ENCODE measurements at places on chromosomes 2 and 18. TPM values are rescaled to one million over a fixed set of nuclear protein-coding genes. Genes with fewer than 3 reads are reported as not detected.

ZNF532 gene
- total RNA-seq: 167 TPM

G6PC2 gene
- not detected for total RNA-seq

MFSD2B gene
- 0.67 TPM for total RNA-seq

HRH4 gene
- total RNA-seq: 0.36 TPM

- no peak for DNase-seq
Observed at GRCh38 chr18:31581498-31582197, 10.0 kb upstream of the TTR start.

GRCh38 chr2:216903470-216903869 is 43.6 kb upstream of the TNP1 start:
- no peak for DNase-seq

DNA sequence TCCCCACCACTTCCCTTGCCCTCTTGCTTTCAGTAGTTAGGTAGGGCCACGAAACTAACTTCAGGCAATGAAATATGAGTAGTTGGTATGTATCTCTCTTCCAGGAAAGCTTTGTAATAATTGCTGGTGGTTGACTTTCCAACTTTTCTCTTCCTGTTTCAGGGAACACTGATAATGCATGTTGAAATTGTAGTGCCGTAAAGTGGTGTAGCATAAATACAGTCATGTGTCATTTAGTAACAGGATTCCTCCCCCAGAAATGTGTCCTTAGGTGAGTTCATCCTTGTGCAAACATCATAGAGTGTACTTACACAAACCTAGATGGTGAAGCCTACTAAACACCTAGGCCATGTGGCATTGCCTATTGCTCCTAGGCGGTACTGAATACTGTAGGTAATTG is 429.2 kb downstream of the PID1 start:
- no peak for DNase-seq

All from sciatic nerve (tissue), 2 donors.